ENCODE measurements at places on chromosomes 13 and 19.

DNA sequence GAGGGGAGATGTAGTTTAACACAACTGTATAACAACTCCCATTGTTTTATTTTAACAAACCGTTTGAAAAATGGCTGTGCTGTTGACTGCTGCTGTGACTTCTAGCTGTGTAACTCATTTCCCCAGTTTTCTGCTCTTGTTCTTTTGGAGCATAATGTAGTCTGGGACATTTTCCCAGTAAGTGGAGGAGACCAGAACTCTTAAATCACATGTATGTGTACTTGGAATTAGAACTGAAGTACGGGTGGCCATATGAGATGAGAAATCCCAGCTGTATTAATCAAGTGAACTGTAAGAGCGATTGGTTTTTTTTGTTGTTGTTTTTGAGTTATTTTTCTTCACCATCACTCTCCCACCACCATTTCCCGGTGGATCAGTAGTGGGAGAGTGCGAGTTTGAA, 49.4 kb upstream of the RNF113B start:
- DNase-seq: no peak

DNA sequence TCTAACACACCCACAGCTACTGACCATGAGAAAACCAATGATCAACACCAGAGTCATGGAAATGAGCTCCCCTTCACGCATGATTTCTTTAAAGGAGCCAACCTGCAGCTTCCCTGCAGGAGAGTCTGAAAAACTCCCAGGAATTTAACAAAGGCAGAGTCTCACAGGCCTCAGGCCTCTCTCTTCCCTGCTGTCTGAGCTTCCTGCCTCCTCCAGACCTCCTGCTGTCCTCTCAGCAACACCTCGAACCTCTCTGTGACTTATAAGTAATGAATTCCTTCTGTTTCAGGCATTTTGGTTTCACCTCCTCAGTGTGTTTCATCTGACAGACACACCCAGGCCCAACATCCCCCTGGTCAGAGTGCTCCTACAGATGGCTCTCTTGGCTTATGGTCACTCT, 1044.4 kb downstream of the UQCRFS1 start:
- DNase-seq: no peak

DNA sequence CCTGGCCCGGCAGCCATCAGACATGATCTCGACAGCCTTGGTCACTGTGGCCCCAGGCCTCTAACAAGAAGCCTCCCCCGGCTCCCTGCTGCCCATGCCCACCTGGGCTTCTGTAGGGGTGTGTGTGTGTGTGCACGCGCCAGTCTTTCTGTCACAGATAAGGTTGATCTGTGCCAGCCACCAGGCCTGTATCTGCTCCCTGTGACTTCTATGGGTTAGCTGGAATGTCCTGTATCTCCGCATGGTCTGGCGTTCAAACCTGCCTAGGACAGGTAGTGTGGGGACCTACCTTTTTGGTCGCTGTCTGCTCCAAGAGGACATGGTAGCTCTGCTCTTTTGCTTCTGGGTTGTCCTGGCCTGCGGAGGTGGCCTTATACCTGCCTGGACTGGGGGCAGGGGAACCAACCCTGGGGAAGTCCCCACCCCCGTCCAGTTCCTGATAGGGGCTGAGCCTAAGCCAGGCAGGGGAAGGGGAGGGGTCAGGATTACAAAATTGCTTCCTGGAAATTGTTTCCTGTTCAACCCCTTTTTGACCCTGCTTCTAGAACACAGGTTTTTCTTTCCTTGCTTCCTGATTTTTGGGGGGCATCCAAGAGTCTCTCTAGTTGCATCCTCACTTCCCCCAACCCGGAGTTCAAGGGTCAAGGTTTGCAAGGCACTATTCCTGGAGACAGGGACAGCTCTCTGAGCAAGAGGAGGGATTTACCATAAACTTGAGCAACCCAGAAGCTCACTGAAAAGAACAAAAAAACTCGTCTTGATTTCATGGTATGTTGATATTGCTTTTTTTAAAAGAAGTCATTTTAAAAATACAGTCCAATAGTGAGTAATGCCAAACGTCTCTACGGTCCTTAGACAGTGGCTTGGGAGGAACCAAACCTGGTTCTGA, at the start of gene LRG1:
Gene LRG1, minus strand, starts transcription at position 344 of the 889 bp plus-strand sequence. Its CDS starts 23 bp downstream, at position 321.
- no peak for DNase-seq

DNA sequence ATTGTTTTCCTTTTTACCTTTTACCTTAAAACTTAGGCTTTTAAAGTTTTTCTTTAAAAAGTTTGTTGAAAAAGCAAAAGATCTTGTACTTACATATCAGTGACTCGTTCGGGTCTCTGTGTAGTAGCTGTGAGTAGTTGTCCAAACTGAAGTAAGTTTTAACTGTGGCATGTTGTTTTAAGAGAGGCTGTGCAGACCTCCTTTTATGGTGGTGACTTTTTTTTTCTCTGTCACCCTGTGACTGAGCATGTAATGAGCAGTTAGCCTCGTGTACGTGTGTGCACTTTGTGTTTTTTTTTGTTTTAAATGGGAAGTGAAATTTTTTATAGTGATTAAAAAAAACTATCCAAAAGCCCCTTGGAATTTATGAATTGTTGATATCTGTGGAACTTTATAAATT, at the start of gene GPR183:
Gene GPR183, minus strand, starts transcription at position 153 of the 400 bp plus-strand sequence. CDS start 11,254 bp downstream, outside the sequence.
- DNase-seq: no peak

DNA sequence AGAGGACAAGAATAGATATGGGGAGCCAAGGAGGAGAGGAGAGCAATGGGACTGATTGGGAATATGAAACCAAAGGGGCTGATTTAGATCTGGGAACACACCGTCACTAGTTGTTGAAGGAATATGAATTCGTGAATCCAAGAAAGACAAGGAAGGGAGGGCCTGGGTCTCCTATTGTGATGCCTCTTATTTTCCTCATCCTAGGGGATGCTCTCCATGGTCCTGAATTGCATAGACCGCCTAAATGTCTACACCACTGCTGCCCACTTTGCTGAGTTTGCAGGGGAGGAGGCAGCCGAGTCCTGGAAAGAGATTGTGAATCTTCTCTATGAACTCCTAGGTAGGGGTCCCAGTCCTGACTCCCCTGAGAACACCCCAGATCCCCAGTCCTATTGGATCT, 21.5 kb downstream of the RYR1 start:
- DNase-seq: no peak

DNA sequence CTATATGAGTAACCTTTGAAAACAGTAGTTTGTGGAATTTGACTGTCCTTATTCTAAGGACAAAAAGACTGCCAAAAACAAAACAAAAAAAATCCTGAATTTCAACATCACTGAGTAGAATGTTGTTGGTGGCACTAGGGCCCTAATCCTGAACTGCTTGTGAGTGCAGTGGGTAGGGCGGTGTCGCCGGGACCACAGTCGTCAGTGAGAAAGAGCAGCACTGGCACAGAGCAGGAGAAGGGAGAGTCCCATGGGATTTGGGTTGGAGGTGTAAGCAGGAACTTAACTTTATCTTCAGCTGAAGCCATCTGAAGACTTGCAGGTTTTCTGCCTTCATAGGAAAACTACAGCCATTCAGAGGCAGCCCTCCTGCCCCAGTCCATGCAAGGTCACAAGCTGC, 5.6 kb downstream of the PCID2 start:
- DNase-seq: no peak

DNA sequence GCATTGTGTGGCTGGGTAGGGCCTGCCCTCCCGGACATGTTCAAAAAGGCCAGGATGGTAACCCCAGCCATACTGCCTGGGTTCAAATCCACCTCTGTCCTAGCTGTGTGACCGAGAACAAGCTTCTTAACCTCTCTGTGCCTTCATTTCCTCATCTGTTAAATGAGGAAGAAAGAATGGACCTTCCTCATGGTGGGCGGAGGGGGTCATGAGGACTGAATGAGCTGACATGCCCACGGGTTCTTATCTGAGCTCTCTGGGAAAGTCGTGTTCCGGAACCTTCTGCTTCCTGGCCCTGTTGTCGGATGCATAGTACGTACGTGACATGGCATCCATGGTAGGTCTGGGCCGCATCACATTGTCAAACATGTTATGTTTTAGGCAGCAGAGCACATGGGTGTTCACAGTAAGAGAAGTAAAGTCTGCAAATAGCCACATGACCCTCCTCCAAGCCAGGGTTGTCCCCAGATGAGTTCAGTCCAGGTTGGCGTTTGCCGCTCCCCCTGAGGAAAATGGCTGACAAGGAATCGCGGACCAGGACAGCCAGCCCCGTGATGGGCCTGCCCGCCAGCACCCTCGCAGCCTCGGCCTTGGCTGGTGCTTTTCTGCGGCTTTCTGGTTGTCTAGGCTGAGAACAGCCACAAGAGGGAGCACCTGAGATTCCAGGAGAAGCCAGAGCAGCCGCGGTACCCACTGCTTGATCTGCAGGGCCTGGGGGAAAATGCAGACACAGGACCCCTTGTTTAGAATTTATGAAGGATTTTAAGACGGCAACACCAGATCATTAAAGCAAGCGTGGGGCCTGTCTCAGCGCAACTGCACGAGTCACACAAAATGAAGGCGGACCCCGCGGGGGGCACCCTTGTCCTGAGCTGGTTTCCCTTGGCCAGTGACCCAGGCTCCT, 2.4 kb upstream of the NTN5 start:
- DNase-seq: peak; percentile 93

DNA sequence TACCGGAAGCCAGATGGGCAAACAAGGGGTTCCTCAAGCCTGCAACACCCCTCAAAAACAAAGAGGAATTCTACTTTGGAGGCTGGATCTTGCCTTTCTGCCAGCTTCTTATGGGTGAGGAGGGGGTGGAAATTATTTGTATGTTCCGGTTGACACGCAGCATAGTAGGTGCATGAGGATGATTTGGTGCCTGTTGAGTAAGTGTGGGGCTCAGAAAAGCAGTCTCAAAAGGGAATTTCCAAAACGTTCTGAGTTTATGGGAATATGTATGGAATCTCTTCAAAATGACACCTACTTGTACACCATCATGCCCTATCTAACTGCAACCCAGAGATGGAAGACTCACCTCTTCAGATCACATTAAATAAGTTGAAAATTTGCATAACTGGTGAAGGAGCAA, 3.0 kb upstream of the TECR start:
- no peak for DNase-seq

DNA sequence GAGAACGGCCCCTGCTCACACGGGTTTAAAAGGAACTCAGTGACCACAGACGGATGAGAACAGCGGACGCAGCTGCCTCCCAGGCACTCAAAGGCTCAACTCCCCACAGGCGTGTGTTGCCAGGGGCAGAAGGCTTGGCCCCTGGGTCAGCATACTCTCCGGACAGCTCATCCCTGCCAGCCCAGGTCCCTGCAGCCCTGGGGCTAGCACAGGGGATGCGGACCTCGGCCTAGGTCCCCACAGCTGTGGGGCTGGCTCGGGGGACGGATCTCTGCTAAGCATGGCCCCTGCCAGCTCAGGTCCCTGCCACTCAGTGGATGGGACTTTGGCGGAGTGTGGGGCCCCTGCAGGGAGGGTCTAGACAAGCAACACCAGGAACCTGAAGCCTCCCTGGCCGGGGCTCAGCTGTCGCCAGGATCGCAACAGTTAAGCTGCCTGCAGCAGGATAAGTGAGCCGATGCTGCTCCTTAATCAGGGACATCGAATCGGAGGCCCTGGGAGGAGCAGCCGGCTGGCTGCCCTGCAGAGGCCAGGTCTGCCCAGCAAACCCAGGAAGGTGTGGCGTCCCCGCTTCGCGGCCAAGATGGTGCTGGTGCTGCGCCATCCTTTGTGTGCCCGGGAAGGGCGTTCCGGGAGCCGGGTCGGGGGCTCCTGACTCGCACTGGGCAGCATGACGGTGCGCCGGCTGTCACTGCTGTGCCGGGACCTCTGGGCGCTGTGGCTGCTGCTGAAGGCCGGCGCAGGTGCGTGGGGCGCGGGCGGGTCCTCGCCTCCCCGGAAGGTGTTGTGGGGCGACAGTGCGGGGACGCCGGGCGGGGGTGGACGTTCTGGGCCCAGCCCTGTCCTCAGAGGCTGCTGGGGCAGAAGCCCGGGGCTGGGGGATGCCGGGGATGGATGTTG, 32.5 kb downstream of the MCF2L start:
- peak; percentile 87 for DNase-seq

DNA sequence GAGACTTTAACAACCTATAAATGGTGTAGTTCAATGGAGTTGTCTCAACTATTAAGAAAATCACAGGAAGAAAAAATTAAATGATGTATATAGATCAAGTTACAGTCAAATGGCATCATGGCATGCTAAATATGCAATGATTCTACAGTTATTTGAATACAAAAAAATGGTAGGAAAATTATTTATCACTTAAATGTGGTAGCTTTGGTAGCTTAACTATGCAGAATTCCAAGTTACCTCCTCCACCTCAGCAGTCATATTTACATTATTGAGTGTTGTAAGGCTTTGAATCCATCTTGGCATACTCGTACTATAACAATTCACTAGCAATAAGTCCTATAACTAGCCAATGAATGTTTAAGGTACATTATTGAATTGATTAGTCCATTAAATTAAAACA, 36.8 kb downstream of the CAB39L start:
- DNase-seq: no peak

- no peak for DNase-seq
Measured at GRCh38 chr19:54523403-54523802, 20.8 kb downstream of the LAIR2 start.

- DNase-seq: no peak
Measured at GRCh38 chr19:35119578-35120155, 4.0 kb downstream of the FXYD3 start.

DNA sequence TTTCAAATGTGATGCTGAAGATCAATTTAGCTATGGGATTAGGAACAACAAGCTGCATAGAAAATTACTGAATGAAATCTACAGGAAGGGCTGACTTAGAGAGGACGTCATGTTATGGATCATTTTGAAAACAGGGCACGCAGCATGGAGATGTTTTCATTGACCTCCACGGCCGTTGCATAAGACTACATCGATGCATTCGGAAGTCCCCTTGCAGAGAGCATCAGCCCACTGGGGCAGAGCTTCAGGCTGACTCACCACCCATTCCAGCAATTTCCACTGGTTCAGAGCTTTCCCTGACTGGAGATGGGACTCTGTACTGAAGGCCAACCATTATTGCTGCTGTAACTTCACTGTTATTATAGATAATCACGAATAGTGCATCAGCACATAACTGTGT, 305.3 kb downstream of the IRS2 start:
- DNase-seq: no peak

GRCh38 chr13:84136582-84136981, 254.3 kb upstream of the SLITRK1 start:
- no peak for DNase-seq

- no peak for DNase-seq
Measured at GRCh38 chr13:73684286-73684685, 449.9 kb downstream of the KLF12 start.

- no peak for DNase-seq
Measured at GRCh38 chr19:41870401-41870873, 6.6 kb upstream of the CD79A start.

- DNase-seq: no peak
Measured at GRCh38 chr19:28530406-28531035, 682.4 kb downstream of the UQCRFS1 start.

- no peak for DNase-seq
Measured at GRCh38 chr13:111657013-111657412, 336.6 kb downstream of the TEX29 start.
